ENCODE measurements at places on chromosomes 11 and 22. TPM values are rescaled to one million over a fixed set of nuclear protein-coding genes. Genes with fewer than 3 reads are reported as not detected.

Gene CRYBB1
- 4.6 TPM for total RNA-seq

Gene KCNQ1
- 4.3 TPM for total RNA-seq

Gene PRR33
- not detected for total RNA-seq

Gene LRRC32
- 1.6 TPM for total RNA-seq

Gene BTG4
- total RNA-seq = not detected

Gene HINFP
- total RNA-seq = 34.0 TPM

- DNase-seq = no peak
Measured at GRCh38 chr11:118605116-118605867, 2.1 kb upstream of the PHLDB1 start.

DNA sequence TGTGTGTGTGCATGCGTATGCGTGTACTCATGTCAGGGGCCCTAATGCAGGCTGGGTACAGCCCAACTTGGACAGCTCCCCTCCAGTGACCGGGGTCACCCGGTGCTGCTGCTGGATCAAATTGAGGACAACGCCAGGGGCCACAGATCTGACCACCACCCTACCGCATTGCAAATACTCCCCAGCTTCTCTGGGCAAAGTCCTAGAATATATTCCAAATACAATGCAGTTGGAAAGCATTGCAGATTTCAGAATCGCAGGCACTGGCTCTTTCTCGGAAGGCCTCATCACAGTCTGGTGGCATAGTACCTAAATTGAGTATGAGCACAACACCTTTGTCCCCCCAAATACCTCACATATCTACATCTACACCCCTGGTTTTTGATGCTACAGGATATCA, 43.2 kb downstream of the MYO7A start:
- no peak for DNase-seq

- DNase-seq = peak; percentile 3
Measured at GRCh38 chr22:46052331-46052771, 75.4 kb upstream of the WNT7B start.

- no peak for DNase-seq
Measured at GRCh38 chr11:113072237-113072858, 111.1 kb downstream of the NCAM1 start.

GRCh38 chr11:38460896-38461295, 1862.9 kb upstream of the RAG2 start:
- no peak for DNase-seq

GRCh38 chr22:37581504-37581903, 1.6 kb upstream of the LGALS2 start:
- no peak for DNase-seq

DNA sequence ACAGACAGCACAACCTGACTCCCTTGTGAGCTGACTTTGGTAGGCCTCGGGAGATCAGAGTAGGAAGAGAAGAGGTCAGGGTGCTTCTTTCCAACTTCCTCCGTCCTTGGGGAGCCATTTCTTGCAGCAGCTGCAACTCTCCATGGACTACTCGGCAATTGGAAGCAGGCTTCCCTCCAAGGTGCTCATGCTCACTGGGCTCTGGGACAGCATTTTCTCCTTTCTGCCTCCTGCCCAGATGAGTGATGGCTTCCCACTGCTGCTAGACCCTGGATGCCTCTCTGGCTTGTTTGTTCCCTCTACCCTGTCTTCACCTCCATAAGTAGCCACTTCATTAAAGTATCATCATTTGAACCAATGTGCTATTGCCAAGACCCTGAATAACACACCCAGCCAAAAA, 8.2 kb upstream of the PRSS23 start:
- DNase-seq = no peak

DNA sequence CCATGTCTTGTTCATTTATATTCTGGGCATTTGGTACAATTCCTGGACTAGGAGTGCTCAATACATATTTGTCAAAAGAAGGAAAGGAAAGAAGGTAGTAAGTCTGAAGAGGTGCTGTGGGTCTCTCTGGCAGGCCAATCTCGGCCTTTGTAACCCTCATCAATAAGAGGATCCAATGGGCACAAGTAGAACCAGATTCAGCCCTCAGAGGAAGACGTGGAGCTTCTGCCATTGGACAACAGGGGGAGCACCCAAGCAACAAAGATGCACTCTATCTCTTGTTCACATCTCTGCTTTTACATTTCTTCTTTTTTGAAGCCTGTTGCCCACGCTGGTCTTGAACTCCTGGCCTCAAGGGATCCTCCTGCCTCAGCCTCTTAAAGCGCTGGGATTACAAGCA, 2.2 kb upstream of the VPS11 start:
- peak; percentile 32 for DNase-seq
